ENCODE measurements at places on chromosomes 7 and 10.

GRCh38 chr10:81152656-81153055 lies 615.0 kb downstream of the SH2D4B start:
- no peak for DNase-seq

DNA sequence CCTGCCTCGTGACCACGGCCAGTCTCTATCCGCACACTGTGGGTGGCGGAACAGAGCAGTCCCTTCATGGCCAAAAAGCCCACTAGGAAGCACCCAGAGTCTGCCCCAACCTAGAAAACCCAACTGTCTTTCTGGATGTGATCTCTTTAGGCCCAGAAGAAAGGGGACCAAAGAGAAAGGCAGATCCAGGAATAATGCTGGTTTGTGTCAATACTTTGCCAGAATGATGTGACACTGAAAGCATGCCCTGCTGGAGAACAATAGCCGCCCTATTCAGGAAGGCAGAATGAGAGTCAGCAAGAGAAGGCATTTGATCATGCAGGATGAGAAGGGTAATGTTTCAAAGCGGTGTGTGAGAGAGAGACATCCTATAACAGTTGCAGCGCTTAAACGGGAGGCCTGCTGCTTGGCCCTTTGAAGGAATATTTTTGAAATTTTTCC lies 274.7 kb downstream of the USP6NL start:
- DNase-seq = no peak

- DNase-seq = no peak
Observed at GRCh38 chr10:51257511-51258248, 183.4 kb downstream of the PRKG1 start.

DNA sequence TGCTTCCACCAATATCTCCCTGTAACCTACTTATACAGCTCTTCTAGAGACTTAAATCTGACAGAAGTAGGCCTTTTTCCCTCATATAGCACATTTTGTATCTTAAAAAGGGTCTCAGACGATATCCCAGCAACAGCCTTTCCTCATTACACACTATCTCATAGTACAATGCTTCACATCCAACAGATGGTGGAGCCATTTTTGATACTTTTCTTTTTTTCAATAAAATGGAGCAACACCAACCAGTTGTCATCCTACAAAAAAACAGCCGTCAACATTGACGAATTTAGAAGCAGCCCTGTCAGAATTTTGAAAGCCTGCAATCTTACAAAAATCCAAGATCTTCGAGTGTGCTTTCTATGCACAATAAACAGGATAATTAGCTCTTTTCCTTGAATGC lies 145.9 kb upstream of the NEBL start:
- no peak for DNase-seq

GRCh38 chr10:88544140-88544870 lies 38.8 kb downstream of the RNLS start:
- no peak for DNase-seq

- no peak for DNase-seq
Observed at GRCh38 chr10:24206926-24207325, 2.0 kb upstream of the KIAA1217 start.

GRCh38 chr10:6877336-6877721 lies 297.3 kb upstream of the PRKCQ start:
- DNase-seq = no peak

- no peak for DNase-seq
Observed at GRCh38 chr10:116783011-116783655, 40.8 kb upstream of the HSPA12A start.

DNA sequence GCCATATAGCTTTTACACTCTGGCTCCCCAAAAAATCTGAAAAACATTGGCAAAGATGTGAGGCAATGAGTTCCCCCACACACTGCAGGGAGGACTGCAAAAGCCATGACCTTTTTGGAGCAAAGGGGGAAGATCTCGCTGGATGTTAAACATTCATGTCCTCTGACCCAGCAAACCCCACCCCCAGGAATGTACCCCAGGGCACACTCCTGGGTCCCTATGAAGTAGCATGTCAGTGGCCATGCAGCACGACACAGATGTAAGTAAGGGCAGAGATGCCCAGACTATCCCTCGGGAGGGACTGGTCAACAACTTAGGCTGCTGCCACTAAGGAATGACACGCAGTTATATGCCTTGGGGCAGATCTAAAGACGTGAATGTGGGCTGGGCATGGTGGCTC lies 100.6 kb downstream of the DLG5 start:
- DNase-seq = no peak

DNA sequence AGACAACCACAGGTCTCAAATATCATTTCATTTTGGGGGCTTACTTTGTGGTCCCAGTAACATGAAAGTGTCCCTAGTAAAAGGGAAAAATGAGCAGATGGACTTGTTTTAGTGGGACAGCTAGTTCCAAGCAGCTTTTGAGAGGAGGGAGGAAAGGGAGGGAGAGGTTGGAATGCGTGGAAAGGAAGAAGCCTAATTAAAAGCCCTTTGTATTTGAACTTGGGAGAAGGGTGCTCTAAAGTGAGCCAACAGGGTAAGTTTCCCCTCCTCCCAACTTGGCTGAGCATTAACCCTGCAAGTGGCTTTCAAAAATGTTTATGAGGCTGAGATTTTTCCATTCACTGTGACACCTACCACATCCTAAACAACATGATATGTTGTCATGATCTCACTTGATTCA lies 38.8 kb upstream of the LYZL1 start:
- DNase-seq = no peak

GRCh38 chr7:34904987-34905386 lies 132.3 kb downstream of the DPY19L1 start:
- DNase-seq = no peak

DNA sequence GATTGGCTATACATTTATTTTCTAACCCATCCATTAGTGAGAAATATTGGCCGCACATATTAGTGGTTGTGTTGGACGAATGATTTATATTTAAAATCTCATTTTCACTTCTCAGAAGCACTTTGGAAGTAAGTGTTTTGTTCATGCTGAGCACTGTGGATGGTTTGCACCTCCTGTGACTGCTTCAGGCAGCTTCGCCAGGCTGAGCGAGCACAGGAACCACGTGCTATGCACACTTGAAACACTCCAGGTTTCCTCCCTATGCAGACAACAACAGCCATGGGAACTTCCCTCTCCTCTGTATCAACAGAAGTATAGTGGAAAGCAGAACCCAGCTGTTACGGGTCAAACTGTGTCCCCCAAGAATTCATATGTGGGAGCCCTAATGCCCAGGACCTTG lies 67.3 kb upstream of the WDR11 start:
- no peak for DNase-seq

GRCh38 chr7:8442814-8443304 lies 9.4 kb downstream of the NXPH1 start:
- DNase-seq = no peak

GRCh38 chr7:127812540-127812939 lies 160.5 kb downstream of the SND1 start:
- no peak for DNase-seq
